NCI-H1436 (cell line): ENCODE measurements at places on chromosomes 3 and 15.

DNA sequence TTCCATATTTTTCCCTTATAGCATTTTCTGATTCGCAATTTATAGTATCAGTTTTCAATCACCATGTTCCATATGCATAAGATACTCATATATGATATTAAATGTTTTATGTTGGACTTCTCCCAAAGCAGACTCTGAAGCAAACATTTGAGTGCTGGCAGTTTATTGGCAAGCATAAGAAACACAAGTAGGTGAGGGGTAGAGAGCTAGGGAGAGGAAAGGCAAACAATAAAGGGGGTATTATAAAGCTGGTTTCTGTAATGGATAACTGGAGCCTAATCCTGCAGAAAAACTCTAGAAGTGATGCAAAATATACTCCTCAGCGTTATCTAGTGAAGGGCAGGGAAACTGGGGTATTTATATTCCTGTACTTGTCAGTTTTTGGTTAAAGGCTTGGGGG, 491.5 kb upstream of the TGFBR2 start:
- no peak for DNase-seq

GRCh38 chr15:71111181-71111565, 4.1 kb upstream of the THSD4 start:
- DNase-seq, result no peak

GRCh38 chr3:81406318-81406717, 355.1 kb downstream of the GBE1 start:
- DNase-seq, result no peak

GRCh38 chr3:36991923-36992805, 767 bp downstream of the EPM2AIP1 start:
- DNase-seq, result no peak

- peak; percentile 98 for DNase-seq
These were observed at the start of gene IREB2 for GRCh38 chr15:78437762-78438618. Gene IREB2, plus strand, starts transcription at chr15:78438216. Its CDS starts 122 bp downstream, at chr15:78438338.

DNA sequence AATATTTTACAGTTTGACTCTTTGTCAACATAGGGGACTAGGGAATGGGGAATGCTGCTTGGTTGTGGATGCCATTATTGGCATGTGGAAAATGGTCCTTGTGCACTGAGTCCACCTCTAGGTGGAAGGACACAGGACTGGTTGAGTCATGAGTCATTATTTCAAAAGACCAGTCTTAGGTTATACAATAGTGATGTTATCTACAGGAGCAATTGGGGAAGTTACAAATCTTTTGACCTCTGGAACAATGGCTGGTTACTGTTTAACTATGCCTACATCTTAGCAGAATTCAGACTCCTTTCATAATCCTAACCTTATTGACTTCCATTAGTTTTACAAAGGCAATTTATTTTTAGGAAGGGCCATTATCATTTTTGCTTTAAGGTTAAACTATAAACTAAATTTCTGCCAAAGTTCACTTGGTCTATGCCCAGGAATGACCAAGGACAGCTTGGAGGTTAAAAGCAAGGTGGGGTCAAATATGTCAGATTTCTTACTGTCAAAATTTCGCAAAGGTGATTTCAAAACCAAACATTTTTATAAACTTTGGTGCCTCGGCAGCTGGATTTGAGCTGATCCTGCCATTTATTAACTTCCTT, 11.8 kb upstream of the CCR8 start:
- DNase-seq, result no peak

GRCh38 chr15:59069430-59069829, 35.5 kb upstream of the CCNB2 start:
- no peak for DNase-seq

DNA sequence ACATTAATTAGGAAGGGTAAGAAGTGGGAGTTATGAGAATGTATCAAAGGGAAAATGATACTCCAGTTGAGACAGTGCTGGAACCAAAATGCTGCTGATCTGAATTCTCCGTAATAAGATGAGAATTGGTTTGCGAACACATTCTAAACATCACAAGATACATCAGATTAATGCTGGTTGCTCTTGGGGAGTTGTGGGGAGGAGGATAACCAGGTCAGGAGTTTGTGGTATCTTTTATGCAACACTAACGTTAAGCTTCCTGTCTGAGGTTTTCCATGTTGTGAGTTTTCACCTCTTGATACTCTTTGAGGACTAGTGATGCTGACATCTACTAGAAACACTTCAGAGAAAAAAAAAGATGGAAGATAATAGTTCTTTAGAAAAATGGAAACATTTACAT, 47.2 kb downstream of the PPARG start:
- DNase-seq, result no peak

GRCh38 chr3:35659768-35660167, 20.4 kb downstream of the ARPP21 start:
- no peak for DNase-seq

GRCh38 chr3:160399125-160400029, at the start of the genes IFT80 and SMC4:
Gene IFT80, minus strand, starts transcription at chr3:160399225. Its CDS starts 14,625 bp downstream, at chr3:160384600.
Gene SMC4, plus strand, starts transcription at chr3:160399650. Its CDS starts 1,177 bp downstream, at chr3:160400827.
- DNase-seq, result peak; percentile 99

DNA sequence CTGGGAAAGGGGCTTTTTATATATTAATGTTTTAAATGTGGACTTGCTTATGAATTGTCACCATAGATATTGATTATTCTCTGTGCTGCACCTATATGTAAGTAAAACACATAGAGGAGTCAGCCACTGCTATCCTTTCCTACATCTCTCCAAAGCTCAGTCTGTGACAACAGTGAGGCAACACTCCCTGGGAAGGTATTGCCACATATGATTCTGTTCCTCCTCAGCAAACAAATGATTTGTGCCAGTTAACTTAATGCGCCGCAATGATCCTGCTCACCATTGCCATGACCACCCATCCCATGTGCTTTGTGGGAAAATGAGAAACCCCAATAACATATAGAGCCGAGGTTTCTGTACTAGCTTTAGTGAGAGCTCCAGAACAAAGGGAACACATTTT, 75.1 kb upstream of the FBN1 start:
- no peak for DNase-seq

- DNase-seq, result no peak
These were observed 32.7 kb downstream of the EFHB start for GRCh38 chr3:19901337-19901736.

DNA sequence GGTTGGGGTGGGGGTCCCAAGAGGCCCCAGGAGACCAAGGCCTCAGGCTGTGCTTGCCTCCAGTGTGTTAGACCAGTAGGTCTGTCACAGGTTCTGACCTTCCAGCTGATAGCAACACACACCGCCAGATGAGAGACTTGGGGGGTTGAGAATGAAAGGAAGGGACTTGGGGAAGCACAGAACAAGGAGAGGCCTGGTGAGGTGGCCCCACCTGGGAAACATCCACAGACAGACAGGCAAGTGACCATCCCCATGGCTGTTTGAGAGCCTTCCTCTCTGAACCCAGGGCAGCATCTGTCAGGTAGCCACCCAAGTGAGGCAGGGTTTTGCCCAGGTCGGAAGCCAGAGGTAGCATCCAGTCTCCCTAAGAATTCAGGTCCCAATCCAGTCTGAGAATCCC, 35.0 kb upstream of the VPS8 start:
- no peak for DNase-seq

DNA sequence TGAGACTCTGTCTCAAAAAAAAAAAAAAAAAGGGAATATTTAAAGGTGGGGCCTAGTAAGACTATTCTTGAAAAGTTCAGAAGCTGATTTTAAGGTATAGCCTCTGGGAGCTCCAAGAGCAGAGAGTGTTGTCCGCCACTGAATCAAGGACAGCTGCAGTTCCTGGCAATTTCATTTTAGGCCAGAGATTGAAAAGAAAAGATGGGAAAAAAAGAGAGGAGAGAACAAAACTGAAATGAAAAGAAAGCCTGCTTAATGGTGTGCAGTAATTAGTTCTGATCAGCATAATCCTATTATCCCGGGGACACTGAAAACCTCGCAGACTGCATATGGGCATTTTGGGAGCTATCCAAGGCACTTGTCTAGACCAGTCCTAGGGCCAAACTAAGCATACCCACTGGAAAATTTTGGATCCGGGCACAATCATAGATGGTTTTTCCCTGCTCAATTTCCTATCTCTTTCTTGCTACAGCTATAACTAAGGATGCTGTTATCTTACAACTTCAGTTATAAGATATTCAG, 43.2 kb downstream of the EHHADH start:
- no peak for DNase-seq

- DNase-seq, result no peak
These were observed 141.2 kb downstream of the MEGF11 start for GRCh38 chr15:66112388-66112787.

DNA sequence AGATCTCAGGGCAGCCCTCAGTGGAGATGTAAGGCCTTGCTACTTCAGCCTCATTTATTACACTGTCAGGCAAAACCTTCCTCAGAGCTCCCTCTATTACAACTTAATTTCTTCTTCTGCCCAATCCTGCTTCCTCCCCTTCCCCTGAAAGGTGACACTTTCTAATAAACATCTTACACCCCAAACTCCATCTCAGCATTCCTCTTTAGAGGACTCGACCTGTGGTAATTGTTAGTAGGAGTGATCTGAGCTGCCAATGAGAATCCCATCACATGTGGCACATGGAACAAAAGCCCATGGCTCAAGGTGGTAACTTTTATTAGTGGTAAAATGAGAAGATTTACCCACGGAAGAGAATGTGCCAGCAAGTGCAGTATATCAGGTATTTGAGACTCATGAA, 29.8 kb downstream of the DTWD1 start:
- DNase-seq, result no peak

- no peak for DNase-seq
These were observed 31.7 kb upstream of the SYNM start for GRCh38 chr15:99073008-99073717.

DNA sequence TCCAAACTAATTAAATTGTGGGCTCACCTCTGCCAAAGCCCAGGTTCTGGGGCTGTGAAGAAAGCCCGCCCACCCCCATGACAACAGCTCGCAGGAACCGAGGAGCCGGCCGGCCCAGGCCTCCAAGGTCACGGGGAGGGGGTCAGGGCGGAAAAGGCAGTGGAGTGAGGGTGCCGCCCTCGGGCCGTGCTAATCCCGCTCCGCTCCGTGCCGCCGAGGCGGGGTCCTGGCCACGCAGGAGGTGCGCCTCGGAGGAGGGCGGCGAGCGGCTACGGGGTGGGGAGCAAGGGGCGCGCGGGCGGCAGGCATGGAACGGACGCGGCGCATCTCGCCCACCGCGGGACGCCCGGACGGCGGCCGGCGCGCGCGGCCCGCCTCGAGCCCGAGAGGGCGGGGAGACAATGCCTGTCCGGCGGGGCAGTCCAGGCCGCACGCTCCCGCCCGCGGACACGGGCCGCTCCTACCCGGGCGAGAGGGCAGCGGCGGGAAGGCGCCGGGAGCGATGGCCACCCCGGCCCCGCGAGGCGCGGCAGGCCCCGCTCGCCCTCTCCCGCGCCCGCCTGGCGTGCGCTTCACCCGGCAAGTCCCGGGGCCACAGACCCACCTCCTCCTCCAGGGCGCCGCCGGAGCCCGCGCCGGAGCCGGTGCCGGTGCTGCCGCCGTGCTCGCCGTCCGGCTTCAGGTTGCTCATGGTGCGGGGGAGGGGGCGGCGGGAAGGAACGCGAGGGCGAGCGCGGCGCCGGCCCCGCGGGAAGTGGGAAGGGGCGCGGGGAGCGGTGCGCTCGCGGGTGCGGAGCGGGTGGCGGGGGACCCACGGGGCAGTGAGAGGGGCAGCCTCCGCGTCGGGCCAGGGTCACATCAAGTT, 528 bp downstream of the RBPMS2 start:
- DNase-seq, result no peak

- no peak for DNase-seq
These were observed 464.7 kb downstream of the PDCD6IP start for GRCh38 chr3:34263101-34263621.

GRCh38 chr15:61634837-61635236, 405.7 kb upstream of the RORA start:
- no peak for DNase-seq

DNA sequence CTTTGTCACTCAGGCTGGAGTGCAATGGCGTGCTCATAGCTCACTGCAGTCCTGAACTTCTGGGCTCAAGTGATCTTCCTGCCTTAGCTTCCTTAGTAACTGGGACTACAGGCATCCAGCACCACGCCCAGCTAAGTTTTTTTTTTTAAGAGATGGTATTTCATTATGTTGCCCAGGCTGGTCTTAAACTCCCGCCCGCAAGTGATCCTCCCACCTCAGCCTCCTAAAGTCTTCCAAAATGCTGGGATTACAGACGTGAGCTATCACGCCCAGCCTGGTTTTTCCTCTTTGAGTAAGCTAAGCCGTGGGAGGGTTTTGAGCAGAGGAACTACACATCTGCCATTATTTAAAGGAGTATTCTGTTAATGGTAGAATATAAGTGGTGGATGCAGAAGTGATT, 7.4 kb upstream of the LRRFIP2 start:
- no peak for DNase-seq

DNA sequence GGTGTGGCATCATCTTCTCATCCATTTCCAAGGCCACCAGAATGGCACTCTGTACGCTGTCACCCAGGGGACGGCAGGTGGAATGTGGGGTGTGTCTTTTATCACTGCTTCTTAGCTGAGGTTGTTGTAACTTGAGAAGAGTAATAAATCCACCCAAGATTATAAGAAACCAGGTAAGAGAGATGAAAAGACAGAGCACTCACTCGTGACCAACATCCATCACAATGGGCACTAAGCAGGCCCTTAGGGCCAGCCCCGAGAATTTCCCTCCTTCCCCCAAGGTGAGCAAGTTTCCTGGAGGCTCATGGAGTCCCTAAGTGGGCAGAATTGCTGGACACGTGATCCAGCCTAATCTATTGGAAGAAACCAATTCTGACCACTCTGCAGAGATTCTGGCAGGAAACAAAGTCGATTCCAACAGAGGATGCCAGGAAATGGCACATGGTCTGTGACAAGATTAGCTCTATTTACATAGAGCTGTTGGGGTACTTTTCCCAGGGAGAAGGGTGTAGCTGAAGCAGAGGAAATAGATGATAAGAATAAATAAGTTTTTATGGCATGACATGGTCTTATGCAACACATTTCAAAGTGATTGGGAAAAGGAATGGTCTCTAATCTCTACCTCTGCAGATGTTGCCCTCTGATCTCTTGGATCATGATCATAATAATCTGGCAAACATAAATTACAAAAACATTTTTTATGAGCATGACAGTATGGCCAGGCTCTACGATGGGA, 22.5 kb downstream of the SLC6A20 start:
- no peak for DNase-seq

DNA sequence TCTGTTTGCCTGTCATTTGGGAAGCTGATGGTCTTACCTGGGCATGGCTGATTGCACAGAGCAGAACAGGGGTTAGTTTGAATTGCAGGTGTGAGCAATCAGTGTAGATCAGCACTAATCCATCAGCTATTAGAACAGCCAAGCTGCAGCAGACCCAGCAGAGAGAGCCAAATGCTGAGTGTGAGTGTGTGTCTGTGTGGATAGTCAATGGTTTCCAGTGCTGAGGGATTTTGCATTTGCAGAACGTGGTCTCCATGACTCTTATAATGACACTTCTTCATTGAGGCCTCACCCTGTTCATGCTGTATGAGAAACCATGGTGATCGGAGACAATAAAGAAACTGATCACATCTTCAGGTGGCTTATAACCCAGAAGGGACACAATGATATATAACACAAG, 312.1 kb downstream of the SOX2 start:
- no peak for DNase-seq
